Regular cardiac myocyte (primary cell): ENCODE measurements at places on chromosomes 3 and 15. TPM values are rescaled to one million over a fixed set of nuclear protein-coding genes. Genes with fewer than 3 reads are reported as not detected.

LINGO1 gene
- 0.19 and 0.28 TPM in 2 replicates for total RNA-seq

HHATL gene
- not detected in 2 replicates for total RNA-seq

GPR87 gene
- under 0.01 TPM in 2 replicates for total RNA-seq

P3H2 gene
- total RNA-seq: 37.2 and 56.0 TPM in 2 replicates

CLDN16 gene
- 0.38 and 0.56 TPM in 2 replicates for total RNA-seq

STRC gene
- 0.28 TPM in 1 of 2 replicates, not detected in the other for total RNA-seq

HYAL2 gene
- 60.6 and 83.6 TPM in 2 replicates for total RNA-seq

OCA2 gene
- not detected in 2 replicates for total RNA-seq

HIGD1A gene
- total RNA-seq: 160 and 208 TPM in 2 replicates

AHSG gene
- not detected in 2 replicates for total RNA-seq

NPTN gene
- 143 and 217 TPM in 2 replicates for total RNA-seq

ZNF654 gene
- 20.9 and 25.4 TPM in 2 replicates for total RNA-seq
